Effector memory CD8-positive, alpha-beta T cell (primary cell): ENCODE measurements at places on chromosomes 2 and 18.
A peak's percentile ranks its signal among the peaks of the same experiment; 100 is the strongest.

- no peak for DNase-seq
Measured at GRCh38 chr18:22603902-22604301, 186.2 kb upstream of the CTAGE1 start.

DNA sequence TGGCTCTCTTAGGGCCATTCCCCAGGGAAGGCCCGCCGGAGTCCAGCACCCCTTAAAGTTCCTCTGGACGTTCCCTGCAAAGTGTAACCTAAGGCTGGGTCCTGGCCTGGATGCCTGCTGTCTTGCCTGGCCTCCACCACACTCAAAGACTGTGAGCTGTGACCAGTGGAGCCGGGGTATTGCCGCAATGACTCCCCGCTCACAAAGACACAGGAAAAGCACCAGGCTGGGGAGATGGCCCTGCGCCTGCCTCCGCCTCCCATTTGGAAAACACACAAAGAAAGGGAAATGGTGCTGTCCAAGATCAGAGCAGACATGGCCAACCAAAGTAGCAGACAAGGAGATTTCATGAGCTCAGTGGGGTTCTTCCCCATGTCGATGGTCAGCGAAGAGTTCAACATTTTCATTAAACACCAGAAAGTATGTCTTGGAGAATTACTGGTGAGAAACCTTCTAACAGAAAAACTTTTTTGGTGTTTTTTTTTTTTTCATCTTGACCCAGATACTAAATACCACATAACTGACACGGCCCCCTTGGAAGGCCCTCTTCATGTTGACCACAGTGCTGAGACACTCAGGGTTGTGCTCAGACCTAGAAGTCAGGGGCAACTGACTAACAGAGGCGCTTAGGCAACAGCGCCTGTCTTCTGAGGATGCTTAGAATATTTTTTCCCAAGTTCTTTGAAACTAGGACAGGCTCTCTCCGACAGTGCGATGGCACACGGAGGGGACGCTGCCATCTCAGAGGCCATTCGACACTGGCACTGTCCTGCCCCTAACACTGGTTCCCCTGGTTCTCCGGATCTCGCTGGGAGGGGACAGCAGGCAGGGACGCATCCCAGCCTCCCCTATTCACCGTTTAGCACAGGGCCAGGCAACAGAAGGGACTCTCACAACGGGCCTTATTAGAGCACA, 226.4 kb upstream of the ID2 start:
- DNase-seq, result peak; percentile 34

DNA sequence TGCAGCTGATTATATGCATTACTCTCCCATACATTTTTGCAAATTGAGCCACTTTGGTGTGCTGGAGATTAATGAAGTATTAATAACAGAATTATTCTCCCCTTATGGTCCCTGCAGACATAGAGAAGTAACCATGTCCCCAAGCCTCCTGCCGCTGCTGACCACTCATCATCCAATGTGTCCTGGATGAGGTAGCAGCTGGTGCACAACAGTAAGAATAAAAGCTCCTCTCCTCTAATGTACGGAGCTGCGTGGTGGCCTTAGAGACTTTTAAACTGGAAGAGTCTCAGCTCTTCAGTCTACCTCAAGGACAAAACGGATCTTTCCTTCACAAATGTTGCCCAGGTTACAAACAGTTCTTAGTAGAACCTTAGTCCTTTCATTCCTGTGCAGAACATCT, 37.7 kb downstream of the TPO start:
- no peak for DNase-seq

GRCh38 chr18:4454537-4455112, 482 bp downstream of the DLGAP1 start:
- no peak for DNase-seq

DNA sequence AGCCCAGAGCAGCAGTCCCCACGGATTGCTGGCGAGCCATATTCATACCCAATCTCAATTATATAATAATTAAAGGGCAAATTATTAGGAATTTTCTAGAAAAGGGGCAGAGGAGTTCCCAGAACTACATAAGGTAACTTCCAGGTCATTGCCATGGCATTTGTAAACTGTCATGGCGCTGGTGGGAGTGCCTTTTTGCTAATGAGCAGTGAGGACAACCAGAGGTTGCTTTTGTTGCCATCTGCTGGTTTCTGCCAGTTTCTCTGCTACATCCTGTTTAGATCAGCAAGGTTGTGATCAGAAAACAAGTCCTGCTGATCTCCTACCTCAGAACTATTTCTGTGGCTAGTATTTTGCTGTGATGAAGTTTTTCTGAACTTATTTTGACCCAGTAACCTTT, 159.8 kb upstream of the PIEZO2 start:
- no peak for DNase-seq

DNA sequence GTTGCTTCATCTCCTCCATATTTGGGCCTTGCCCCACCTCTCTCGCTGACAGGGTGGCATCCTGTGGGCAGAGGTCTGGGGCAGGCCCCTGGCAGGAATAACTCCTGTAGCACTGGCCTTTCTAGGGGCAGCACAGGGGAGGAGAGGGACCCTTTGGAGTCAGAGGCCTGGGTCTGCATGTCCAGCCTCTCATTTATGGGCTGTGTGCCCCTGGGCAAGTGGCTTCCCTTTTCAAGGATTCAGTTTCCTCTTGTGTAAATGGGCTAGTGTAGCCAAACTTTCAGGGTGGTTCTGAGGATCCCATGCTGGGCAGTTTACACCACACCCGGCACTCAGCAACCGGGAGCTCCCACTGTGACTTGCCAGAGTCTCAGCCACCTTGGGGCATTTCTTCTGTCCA, 23.4 kb downstream of the ADRA2B start:
- no peak for DNase-seq

DNA sequence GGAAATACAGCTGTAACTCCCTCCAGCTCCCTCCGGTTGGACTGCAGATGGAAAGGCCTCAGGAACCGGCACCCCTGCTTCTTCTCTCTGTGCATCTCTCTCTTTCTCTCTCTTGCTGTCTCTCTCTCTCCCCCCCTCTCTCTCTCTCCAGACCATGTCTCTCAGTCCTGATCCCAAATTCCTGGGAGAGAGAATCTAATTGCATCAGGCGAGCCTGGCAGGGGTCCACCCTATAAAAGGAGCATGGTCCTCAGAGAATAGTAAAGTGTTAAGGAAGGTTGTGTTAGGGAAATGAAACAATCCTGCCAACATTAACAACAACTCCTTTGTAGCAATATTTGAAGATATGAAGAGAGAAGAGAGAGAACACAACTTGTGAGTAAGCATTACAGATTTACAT, 36.7 kb downstream of the VIT start:
- DNase-seq, result no peak

DNA sequence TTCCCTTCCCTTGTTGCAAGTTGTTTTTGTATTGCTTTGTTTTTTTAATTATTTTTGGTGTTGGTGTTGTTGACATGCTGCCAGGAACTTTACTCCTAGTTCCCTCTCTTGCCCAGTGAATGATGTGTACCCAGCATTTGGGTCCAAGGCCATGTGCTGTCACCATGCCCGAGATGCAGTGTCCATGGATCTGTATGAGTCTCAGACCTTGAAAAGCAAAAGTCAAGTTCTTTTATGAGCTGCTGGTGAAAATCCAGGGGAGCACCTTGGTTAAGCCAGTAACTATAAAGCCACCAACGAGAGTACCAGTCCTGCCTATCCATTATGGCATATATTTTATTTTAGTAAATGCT, 236.4 kb downstream of the BCL11A start:
- no peak for DNase-seq

DNA sequence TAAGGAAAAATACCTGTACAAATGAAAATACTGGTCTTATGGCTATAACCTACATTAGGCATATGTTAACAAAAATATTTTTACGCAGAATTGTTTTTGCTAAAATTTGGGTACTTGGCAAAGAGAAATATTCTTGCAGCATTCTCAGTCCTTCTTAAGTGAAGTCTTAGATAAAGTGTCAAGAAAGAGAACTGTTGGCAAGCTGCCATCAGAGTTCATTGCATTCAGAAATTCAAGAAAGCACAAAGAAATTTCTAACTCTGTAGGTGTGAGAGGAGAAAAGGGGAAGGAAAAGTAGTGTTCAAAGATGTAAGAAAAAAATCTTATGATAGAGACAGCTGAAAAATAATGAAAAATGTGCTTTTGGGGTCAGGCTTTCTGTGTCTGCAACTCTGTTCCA, 86.7 kb downstream of the IRS1 start:
- DNase-seq, result no peak

DNA sequence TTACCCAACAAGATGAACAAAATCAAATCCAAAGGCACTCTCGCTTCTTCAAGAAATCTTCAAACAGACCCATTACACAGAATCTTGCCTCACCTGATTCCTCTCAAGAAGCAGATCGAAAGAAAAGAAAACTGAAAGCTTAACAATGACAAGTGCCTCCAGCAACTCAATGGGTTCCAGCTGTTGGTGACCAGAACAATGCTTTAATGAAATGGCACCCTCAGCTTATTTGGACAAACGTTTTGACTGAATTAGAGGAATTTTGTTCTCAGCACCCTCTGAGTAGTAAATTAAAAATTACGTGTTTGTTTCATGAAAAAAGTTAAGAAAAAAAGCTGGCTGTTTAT, 211.0 kb downstream of the ZNF521 start:
- DNase-seq, result no peak

- peak; percentile 85 for DNase-seq
Measured at GRCh38 chr18:3447895-3448837, 1.8 kb upstream of the TGIF1 start.

GRCh38 chr18:79932907-79933306, 18.5 kb downstream of the SLC66A2 start:
- DNase-seq, result no peak

GRCh38 chr2:27245626-27246025, 17.2 kb downstream of the SLC30A3 start:
- no peak for DNase-seq

GRCh38 chr2:102603904-102604303, 15.4 kb upstream of the SLC9A2 start:
- DNase-seq, result no peak

GRCh38 chr18:7221424-7222155, 9.3 kb upstream of the LRRC30 start:
- no peak for DNase-seq

DNA sequence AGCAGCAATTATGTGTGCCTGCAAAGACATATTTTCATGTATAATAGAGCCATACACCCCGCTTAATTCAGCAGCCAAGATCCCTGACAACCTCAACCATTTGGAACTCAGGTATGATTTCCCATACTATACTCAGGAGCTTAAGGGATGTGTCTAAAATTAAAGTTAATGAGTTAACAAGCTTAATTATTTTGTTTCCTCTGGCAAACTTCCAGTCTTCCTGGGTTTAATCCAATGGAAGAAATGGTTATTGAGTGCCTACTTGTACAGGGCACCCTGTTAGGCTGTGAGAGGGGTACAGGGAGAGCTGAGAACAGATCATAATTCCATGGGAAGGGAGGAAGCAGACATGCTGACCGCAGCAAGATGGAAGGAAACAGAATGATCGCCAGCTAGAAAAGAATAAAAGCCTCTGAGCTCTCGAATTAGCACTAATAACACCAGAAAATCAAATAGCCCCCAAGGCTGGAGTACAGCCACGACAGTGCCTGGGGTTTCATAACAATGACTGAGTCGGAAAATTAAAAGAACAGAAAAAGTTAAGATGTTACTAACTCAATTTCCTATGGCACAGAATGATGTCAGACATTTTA, 20.8 kb upstream of the CEP68 start:
- no peak for DNase-seq

DNA sequence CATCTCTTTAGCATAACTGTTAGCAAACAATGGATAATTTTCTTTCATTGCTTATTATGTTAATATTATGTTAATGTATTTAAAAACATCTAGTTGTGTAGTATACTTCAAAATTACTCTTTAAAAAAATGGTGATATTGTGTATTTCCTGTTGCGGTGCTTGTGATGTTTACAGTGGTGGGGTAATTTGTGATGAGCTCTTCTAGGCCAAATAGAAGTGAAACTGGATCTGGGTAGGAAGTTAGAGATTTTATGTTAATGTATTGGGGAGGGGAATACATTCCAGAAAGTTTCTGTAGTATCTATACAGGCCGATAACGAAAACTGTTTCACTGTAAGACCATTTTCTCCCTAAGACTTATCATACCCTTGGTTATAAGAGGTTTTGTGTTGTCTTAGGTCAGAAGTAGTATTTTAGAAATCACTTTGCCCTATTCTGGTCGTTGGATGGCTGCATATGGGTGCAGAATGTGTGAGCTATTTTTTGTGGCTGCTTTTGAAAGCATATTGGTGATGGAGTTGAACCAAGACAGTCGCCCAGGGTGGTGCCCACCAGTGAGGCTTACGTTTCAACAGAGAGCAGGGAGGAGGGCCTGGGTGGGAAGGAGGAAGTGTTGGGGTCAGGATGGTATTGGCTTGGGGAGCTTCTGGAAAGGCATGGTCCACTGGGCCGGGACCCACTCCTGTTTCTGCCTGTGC, 5.8 kb downstream of the TSHZ1 start:
- DNase-seq, result peak; percentile 29

DNA sequence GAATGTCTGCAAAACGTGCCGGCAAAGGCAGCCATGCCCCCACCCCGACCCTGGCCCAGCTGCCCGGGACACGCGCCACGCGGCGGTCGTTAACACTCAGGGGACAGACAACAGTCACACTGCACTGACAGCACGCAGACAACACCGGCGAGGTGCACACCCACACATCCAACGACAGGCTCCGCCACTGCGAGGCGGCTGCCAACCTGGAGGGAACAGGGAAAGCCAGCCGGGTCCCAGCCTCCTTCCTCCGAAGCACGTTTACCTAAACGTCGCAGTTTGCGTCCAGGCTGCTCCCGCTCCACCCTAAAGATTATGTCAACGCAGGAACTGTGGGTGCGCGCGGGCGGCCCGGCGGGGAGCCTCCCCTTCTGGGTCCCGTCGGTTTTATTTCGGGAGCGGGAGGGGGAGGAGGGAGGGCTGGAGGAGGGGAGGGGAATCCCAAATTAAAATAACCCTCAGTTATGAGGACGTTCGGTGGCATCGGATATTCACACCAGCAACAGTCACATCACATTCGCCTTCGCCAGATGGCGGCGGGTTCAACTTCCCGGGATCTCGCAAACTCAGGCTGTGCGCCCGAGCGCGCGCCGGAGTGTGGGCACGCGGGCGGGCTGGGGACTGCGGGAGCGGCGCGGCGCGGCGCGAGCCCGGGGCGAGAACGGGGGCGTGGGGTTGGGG, 644 bp downstream of the PTGR3 start:
- DNase-seq, result peak; percentile 23

DNA sequence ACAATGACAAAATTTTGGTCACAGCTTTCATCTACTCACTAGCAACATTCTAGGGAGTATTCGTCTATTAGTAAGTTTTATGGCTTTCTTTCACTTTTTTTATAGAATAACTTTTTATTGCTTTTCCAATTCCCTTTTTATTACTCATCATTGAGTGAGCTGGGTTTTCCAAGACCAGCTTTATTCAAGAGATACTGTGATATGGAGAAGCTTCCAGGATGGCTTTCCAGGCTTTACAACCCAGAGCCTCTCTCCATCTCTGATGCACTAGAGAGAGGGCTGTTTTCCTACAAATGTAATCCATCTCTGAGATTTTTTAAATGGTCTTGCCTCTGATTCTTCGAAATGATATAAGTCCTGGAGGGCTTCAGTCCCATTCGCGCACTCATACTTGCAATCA, 118.3 kb downstream of the LDLRAD4 start:
- DNase-seq, result no peak
